ENCODE measurements at places on chromosomes 12 and 14.

DNA sequence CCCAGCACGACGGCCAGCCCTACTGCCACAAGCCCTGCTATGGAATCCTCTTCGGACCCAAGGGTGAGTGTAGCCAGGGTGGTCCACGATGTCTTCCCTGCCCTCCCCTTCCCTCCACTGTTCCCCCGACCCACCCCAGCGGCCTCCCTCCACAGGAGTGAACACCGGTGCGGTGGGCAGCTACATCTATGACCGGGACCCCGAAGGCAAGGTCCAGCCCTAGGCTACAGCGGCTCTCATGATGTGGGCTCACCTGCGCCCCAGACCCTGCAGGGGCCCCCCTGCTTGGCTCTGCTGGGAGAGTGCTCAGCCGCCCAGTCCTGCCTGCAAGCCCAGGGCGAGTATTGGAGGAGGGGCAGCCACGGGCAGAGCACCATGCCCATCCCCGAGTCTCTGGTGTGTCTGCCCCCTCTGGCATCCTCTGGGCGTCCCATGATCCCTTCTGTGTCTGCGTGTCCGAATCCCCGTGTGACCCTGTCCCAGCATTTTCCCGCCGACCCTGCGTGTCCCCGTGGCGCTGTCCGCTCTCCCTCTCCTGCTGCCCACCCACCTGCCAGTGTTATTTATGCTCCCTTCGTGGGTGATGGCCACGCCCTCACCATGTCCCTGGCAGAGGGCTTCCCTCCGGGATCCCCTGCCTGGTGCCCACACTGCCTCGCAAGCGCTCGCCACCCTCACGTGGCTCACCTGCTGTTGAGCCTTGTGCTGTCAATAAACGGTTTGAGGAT, 5.0 kb downstream of the CRIP2 start:
- peak; percentile 35 for DNase-seq

GRCh38 chr12:8890313-8891085, 23.8 kb upstream of the PHC1 start:
- DNase-seq: peak; percentile 69

GRCh38 chr14:84064316-84065125, 1465.4 kb upstream of the FLRT2 start:
- peak; percentile 44 for DNase-seq

- DNase-seq: no peak
Measured at GRCh38 chr14:65131301-65131701, 29.0 kb upstream of the MAX start.

- DNase-seq: no peak
Measured at GRCh38 chr14:57884175-57884574, 18.3 kb upstream of the SLC35F4 start.

- no peak for DNase-seq
Measured at GRCh38 chr12:25014961-25015360, 66.1 kb upstream of the BCAT1 start.

DNA sequence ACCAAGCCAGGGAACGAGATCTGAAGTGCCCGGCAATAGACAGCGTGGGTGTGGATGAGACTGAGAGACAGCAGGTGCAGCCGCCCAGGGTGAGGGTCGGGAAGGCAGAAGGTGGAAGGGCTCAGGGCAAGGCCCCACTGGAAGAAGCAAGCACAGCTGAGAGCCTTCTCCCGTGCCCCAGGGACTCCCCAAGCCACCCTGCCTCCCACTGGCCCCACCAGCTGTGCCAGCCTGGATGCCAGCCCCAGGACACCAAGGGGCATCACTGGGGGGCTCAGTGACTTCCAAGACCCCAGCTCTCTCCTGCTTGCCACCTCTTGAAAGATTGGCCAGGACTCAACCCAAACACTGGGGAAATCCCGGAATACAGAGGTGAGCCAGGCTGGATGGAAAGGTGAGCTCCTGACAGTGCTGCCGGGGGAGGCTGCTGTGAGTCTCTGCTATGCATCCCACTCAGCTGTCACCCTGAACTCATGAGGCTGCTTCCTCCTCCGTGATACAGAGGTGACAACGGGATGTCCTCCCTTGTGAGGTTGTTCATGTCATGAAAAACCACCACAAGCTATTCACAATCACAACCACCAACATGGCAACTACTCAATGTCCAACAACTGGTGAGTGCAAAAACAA, 13.8 kb downstream of the TESC start:
- no peak for DNase-seq

DNA sequence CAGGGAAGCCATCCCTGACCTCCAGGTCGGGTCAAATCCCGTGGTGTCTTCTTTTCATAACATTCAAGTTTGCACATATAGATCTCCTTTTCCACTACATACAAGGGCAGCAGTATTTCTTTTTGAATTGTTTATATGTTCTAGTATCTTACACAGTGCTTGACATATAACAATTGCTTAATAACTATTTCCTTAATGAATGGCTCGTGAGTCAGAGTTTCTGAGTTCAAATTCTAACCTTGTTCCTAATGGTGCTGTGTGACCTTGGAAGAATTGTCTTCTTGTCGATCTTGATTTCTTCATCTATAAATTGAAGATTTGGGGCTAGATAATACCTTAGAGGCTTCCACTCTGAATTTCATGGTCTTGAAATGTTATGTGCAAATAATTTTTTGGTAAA, 57.2 kb upstream of the PELI2 start:
- DNase-seq: no peak
